ENCODE measurements at places on chromosomes 1 and 21. TPM values are rescaled to one million over a fixed set of nuclear protein-coding genes. Genes with fewer than 3 reads are reported as not detected.

GRCh38 chr1:111116496-111116895 is 23.4 kb downstream of the DRAM2 start:
- H3K27ac ChIP-seq, result no peak overlapping the region
- H3K4me1 ChIP-seq, result no peaks in the 10 kb centered on the region
- no peak for DNase-seq
- peaks cover 2% of the 10 kb centered on the region for H3K36me3 ChIP-seq
- H3K4me3 ChIP-seq, result no peak overlapping the region

GRCh38 chr1:157984469-157984868 is 9.0 kb upstream of the KIRREL1 start:
- H3K4me3 ChIP-seq, result no peak overlapping the region
- no peak overlapping the region for H3K27ac ChIP-seq
- H3K36me3 ChIP-seq, result no peaks in the 10 kb centered on the region
- peaks cover 9% of the 10 kb centered on the region for H3K27me3 ChIP-seq
- H3K4me1 ChIP-seq, result no peaks in the 10 kb centered on the region

DNA sequence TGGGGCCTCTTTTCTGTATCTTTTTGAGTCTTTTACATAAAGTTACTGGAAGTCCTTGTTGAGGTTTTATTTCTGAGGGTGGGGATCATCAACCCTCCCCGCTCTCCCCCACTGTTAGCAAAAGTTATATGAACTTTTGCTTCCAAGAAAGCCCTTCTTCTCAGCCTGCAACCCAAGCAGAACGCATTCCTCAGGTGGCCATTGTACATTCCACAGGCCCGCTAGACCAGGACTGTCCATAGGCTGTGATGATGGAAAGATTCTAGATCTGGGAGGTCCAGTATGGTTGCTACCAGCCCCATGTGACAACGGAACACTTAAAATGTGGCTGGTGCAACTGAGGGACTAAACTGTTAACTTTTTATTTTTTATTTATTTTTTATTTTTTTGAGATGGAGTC is 11.8 kb upstream of the YBX1 start:
- peaks cover 4% of the 10 kb centered on the region for H3K36me3 ChIP-seq
- no peak for DNase-seq
- H3K27ac ChIP-seq, result no peak overlapping the region
- H3K4me1 ChIP-seq, result no peaks in the 10 kb centered on the region
- H3K4me3 ChIP-seq, result no peak overlapping the region

DNA sequence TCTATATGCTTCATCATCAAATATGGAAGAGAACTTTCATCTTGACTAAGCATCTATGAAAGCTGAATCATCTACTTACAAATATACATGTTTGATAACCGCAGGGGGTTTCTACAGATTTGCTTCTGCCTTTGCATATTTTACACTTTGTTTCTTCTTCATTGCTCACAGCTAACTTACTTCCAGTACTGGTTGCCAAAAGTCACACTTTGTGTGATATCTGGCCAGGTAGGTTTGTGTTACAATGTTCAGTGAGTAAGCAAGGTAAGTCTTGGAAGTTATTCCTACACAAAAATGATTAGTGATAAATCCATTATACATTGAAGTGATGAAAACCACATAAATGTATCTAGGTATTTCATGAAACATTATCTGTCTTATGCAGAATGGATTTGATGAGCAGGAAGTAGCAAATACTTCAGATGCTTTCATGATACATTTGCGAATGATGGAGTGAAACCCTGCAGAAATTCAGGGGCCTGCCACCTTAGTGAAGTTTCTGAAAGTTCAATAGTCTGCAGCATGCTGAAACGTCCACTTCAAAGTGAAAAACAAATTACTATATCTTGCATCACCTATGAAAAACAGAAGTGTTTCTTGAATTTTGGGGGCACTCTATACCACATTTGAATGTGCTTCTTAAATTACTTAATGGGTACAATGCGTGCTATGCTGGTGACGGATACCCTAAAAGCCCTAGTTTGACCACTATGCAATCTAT is 187.3 kb downstream of the ATP6V1G3 start:
- no peaks in the 10 kb centered on the region for H3K4me1 ChIP-seq
- H3K27ac ChIP-seq, result no peak overlapping the region
- H3K4me3 ChIP-seq, result no peak overlapping the region
- no peaks in the 10 kb centered on the region for H3K27me3 ChIP-seq
- no peak for DNase-seq
- no peaks in the 10 kb centered on the region for H3K36me3 ChIP-seq

GRCh38 chr21:27201197-27201596 is 234.3 kb upstream of the ADAMTS5 start:
- no peak overlapping the region for H3K4me3 ChIP-seq
- H3K27ac ChIP-seq, result no peak overlapping the region
- DNase-seq, result peak; percentile 38
- no peaks in the 10 kb centered on the region for H3K4me1 ChIP-seq
- no peaks in the 10 kb centered on the region for H3K36me3 ChIP-seq

DNA sequence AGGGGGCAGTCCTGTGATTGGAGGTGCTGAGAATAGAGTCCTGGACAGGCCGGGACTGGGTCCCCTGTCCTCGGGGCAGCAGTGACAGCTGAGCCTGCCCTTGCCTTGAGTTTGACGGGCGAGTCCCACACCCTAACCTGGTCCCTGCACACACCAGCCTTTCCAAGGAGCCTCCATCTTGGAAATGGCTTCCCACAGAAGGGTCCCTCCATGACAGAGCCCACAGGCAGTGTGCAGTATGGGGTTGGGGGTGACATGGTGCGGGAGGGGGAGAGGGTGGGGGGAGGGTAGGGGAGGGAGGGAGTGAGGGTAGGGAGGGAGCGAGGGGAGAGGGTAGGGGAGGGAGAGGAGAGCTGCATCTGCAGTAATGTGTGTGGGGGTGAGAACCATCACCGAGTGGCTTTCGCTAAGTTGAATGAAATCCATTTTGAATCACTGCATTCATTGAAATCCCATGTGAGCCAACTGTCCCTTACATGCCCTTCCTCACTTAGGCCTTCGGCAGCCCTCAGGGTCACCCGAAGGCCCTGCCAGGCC is 10.1 kb upstream of the TMEM52 start:
- DNase-seq, result no peak
- no peak overlapping the region for H3K4me3 ChIP-seq
- H3K36me3 ChIP-seq, result no peaks in the 10 kb centered on the region
- H3K27ac ChIP-seq, result no peak overlapping the region

The HSD3B2 gene
- not detected for total RNA-seq

The FMOD gene
- 3.3 TPM for total RNA-seq

DNA sequence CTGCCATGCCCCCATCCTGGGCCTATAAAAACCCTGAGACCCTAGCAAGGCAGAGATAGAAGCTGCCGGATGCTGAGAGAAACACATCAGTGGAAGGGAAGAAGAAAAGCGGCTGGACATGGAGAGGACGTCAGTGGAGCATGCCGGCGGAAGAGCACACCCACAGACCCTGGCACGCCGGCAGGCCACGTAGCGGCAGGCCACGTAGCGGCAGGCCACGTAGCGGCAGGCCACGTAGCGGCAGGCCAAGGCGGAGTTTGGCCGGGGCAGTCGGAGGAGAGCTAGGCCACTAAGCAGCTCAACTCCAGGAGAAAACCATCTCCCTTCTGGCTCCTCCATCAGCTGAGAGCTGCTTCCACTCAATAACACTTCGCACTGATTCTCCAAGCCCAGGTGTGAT is 35.1 kb downstream of the LRRC3 start:
- H3K27ac ChIP-seq, result no peak overlapping the region
- no peaks in the 10 kb centered on the region for H3K4me1 ChIP-seq
- no peak overlapping the region for H3K4me3 ChIP-seq

DNA sequence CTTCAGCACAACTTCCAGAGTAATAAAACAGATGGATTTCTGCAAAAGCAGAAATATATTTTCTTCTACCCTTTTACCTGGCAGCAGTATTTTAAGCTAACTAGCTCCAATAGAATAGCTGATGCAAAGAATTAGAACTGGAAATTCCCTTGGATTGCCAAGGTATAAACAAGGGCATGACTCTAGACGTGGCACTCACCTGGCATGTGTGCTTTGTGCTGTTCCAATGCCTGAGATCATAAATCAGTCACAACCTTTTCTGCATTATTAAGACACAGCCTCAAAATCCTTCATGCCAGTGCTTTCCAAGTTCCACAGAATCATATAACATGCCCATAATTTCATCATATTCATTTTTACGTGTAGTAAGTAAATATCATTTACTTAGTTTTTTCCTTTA is 1048.7 kb downstream of the ADGRL2 start:
- H3K4me1 ChIP-seq, result no peaks in the 10 kb centered on the region
- H3K36me3 ChIP-seq, result no peaks in the 10 kb centered on the region

GRCh38 chr1:29245876-29246275 is 9.6 kb downstream of the PTPRU start:
- no peaks in the 10 kb centered on the region for H3K27me3 ChIP-seq
- no peak overlapping the region for H3K4me3 ChIP-seq
- peak; percentile 78 for DNase-seq
- no peaks in the 10 kb centered on the region for H3K4me1 ChIP-seq
- no peak overlapping the region for H3K27ac ChIP-seq
- H3K36me3 ChIP-seq, result no peaks in the 10 kb centered on the region

- H3K27me3 ChIP-seq, result no peaks in the 10 kb centered on the region
- H3K4me1 ChIP-seq, result no peaks in the 10 kb centered on the region
- no peak overlapping the region for H3K27ac ChIP-seq
- no peak overlapping the region for H3K4me3 ChIP-seq
Observed at GRCh38 chr1:216903382-216903740, 180.1 kb upstream of the ESRRG start.

The S1PR1 gene
- 10.4 TPM for total RNA-seq

- DNase-seq, result no peak
- H3K27me3 ChIP-seq, result no peaks in the 10 kb centered on the region
Observed at GRCh38 chr1:91790392-91790791, 95.6 kb downstream of the TGFBR3 start.

The FCGR3A gene
- not detected for total RNA-seq

The CGN gene
- under 0.01 TPM for total RNA-seq

The SLFNL1 gene
- 0.66 TPM for total RNA-seq

The MMEL1 gene
- total RNA-seq, result 0.33 TPM

GRCh38 chr1:60035921-60036320 is 37.6 kb downstream of the C1orf87 start:
- H3K4me3 ChIP-seq, result no peak overlapping the region
- H3K4me1 ChIP-seq, result no peaks in the 10 kb centered on the region
- no peaks in the 10 kb centered on the region for H3K36me3 ChIP-seq
- no peaks in the 10 kb centered on the region for H3K27me3 ChIP-seq

The INKA2 gene
- 3.5 TPM for total RNA-seq

- H3K4me1 ChIP-seq, result no peaks in the 10 kb centered on the region
- H3K27ac ChIP-seq, result no peak overlapping the region
- H3K36me3 ChIP-seq, result no peaks in the 10 kb centered on the region
- no peak overlapping the region for H3K4me3 ChIP-seq
- H3K27me3 ChIP-seq, result peaks cover 3% of the 10 kb centered on the region
- DNase-seq, result no peak
Observed at GRCh38 chr21:45120975-45121374, 46.6 kb downstream of the ADARB1 start.
